ENCODE measurements at places on chromosomes 7 and 10. TPM values are rescaled to one million over a fixed set of nuclear protein-coding genes. Genes with fewer than 3 reads are reported as not detected.

Gene MLXIPL
- not detected for total RNA-seq

Gene WNT8B
- not detected for total RNA-seq

Gene HOXA9
- total RNA-seq: 18.2 TPM

Gene CARD11
- 3.5 TPM for total RNA-seq

Gene NUPR2
- not detected for total RNA-seq

Gene RNF133
- total RNA-seq: 0.98 TPM

Gene DCLRE1C
- 11.4 TPM for total RNA-seq

Gene FAM241B
- 0.48 TPM for total RNA-seq

Gene CCDC3
- under 0.01 TPM for total RNA-seq

Gene MYH16
- 0.33 TPM for total RNA-seq

Gene WDFY4
- total RNA-seq: 1.3 TPM

Gene AGMO
- 11.8 TPM for total RNA-seq

Gene SCIN
- total RNA-seq: 0.33 TPM

Gene HTR5A
- total RNA-seq: not detected

Gene MYL10
- not detected for total RNA-seq

Gene MPP7
- total RNA-seq: 0.86 TPM

Gene FAM131B
- total RNA-seq: 0.65 TPM

Gene VWDE
- not detected for total RNA-seq

Gene ASL
- total RNA-seq: 49.6 TPM

Gene C10orf105
- under 0.01 TPM for total RNA-seq

Gene FOXI2
- total RNA-seq: not detected

Gene HIBADH
- total RNA-seq: 24.5 TPM

Gene WEE2
- not detected for total RNA-seq

Gene GNGT1
- total RNA-seq: not detected

Gene IQCE
- 9.5 TPM for total RNA-seq

Gene C10orf53
- total RNA-seq: not detected

Gene PAPOLB
- not detected for total RNA-seq

Gene SLC13A1
- total RNA-seq: not detected

Gene KBTBD2
- 61.8 TPM for total RNA-seq

Gene TRIL
- 4.2 TPM for total RNA-seq

Gene CHRM2
- total RNA-seq: not detected

Gene AGR3
- total RNA-seq: not detected

Gene BTBD16
- not detected for total RNA-seq

Gene TMEM120A
- total RNA-seq: 19.7 TPM

Gene LRRC61
- 2.0 TPM for total RNA-seq

Gene OR2A7
- not detected for total RNA-seq

Gene TMEM213
- not detected for total RNA-seq

Gene HOXA5
- 13.6 TPM for total RNA-seq

Gene EBLN1
- not detected for total RNA-seq

Gene VENTX
- total RNA-seq: not detected

Gene CPVL
- total RNA-seq: not detected

Gene PRSS2
- 0.98 TPM for total RNA-seq

Gene GARS1
- 216 TPM for total RNA-seq

Gene CUZD1
- total RNA-seq: 0.65 TPM

Gene SLC13A4
- total RNA-seq: not detected

Gene GSAP
- total RNA-seq: 5.6 TPM

Gene BMPER
- total RNA-seq: 0.65 TPM

Gene PHKG1
- total RNA-seq: 0.33 TPM

Gene HDAC9
- total RNA-seq: 14.7 TPM

Gene CALHM2
- 19.9 TPM for total RNA-seq

Gene LRRC18
- not detected for total RNA-seq

Gene LRIT1
- total RNA-seq: not detected

Gene GIMAP5
- total RNA-seq: 63.7 TPM

Gene HSPA12A
- 0.29 TPM for total RNA-seq

Data from vein endothelial cell (primary cell).